ENCODE measurements at places on chromosomes 11 and 22.
A peak's percentile ranks its signal among the peaks of the same experiment; 100 is the strongest.

DNA sequence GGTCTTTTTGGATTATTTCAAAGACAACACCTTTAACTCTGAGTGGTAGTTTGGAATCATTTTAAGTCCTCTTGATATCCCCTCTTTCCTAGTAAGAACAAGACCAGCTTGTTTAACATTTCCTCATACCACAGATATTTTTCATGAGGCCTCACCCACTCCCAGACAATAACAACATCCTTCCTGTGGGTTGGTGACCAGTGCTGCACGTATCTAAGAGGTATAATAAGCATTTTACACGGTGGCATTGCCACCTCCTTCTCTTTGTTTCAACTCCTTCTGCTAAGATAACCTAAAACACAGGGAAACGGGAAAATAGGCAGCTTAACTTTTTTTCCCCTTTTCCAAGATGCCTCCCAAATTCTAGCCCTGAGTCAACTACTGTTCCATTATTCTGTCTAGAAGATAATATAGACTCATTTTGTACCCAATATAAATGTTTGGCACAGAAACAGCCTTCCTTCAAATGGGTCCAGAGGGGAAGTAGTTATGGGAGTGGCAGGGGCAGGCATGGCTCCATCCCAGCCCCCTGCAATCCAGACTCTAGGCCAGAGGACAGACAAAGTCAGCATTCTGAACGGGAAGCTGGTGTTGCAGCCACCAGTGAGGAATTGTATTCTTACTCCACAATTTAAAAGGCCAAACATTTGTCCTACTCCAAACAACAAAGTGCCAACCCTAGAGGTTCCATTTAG, 28.5 kb downstream of the MAML2 start:
- no peak for DNase-seq

GRCh38 chr11:117519170-117519569, 191.5 kb downstream of the CEP164 start:
- no peak for DNase-seq

GRCh38 chr11:29534836-29535235, 482.0 kb downstream of the KCNA4 start:
- DNase-seq = no peak

- peak; percentile 42 for DNase-seq
Observed at GRCh38 chr11:110367571-110367970, 62.2 kb upstream of the FDX1 start.

- DNase-seq = peak; percentile 84
Observed at GRCh38 chr11:69670158-69670845, 4.9 kb downstream of the LTO1 start.

- DNase-seq = no peak
Observed at GRCh38 chr11:112650527-112650926, 310.7 kb upstream of the NCAM1 start.

- DNase-seq = no peak
Observed at GRCh38 chr22:30695351-30695851, 727 bp downstream of the OSBP2 start.

DNA sequence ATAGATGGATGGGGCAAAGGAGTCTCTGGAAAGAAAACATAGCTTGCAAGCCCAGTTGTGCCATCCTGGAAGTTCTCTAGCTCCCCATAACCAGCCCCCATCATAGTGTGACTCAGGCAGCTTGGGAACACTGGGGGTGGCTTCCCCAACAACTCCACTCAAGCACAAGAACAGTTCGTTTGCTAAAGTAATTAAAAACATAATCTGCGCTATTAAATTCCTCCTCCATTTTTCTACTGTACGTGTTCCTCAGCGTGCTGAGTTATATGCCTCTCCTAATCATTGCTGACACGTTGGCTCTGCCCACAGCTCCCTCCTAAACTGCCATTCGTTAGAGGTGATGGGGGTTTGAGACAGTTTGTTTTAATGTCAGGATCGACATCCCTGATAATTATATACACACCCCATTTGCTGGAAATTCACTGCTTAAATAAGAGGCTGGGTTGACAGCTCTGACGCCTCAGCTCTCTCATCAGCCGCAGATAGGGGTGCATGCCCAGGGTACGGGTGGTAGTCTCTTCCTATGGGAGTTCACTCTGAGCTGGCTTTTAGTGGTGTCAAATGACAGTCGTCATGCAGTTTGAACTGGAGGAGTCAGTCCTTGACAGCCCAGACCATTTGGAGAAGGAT, 59.5 kb upstream of the SEZ6L start:
- no peak for DNase-seq

GRCh38 chr11:56843816-56844215, 95.3 kb upstream of the OR9G4 start:
- DNase-seq = no peak

- no peak for DNase-seq
Observed at GRCh38 chr11:77435972-77436371, 37.9 kb downstream of the PAK1 start.

DNA sequence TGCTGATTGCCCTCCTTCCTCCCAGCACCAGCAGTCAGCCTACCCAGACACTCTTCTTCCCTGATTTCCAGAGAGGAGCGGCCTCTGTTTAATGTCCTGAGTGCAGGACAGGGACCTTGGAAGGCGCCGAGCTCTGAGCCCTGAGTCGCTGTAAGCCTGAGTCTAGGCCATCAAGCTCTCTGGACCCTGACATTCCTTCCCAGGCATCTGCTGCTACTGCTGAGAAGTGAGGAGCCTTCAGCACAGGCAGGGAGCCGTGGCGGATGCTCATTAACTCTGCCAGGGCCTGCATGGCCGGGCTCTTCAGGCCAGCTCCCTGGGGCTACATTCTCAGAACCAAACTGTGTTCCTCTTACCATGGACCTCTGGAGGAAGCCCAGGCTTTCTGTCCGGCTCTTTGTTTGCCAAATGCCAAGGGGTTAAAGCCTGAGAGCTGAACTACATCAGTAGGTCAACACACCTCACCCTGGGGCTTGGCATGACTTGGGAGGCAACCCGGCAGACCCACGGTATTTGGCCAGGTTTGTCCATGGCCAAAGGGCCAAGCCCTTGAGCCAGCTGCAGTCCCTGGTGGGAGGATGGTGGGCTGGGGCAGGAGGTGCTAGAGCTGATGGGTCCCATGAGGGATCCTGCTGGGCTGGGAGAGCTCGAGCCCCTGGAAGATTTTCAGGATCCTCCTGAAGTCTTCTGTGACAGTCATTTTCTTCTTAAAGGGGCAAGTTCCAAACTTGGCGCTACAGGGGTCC, 721.4 kb downstream of the BRD1 start:
- DNase-seq = no peak

- DNase-seq = peak; percentile 22
Observed at GRCh38 chr11:23684701-23685100, 812.2 kb upstream of the LUZP2 start.

DNA sequence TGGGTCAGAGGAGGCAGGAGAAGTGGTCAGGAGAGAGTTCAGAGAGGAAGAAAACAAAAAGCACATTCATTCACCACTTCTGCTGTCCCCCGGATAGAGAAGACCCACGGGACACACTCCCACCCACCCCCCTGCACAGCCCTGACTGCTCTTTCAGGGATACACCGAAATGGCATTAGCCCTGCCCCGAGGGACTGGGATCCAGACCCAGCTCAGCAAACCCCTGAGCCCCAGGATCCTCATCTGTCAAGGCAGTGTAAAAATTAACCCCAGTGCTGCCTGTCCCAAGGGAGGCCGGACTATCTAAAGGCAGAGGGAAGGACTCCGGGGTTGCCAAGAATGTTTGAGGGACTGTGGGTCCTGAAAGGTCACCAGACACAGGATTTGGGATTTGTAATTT, 31.2 kb downstream of the TPBGL start:
- no peak for DNase-seq

DNA sequence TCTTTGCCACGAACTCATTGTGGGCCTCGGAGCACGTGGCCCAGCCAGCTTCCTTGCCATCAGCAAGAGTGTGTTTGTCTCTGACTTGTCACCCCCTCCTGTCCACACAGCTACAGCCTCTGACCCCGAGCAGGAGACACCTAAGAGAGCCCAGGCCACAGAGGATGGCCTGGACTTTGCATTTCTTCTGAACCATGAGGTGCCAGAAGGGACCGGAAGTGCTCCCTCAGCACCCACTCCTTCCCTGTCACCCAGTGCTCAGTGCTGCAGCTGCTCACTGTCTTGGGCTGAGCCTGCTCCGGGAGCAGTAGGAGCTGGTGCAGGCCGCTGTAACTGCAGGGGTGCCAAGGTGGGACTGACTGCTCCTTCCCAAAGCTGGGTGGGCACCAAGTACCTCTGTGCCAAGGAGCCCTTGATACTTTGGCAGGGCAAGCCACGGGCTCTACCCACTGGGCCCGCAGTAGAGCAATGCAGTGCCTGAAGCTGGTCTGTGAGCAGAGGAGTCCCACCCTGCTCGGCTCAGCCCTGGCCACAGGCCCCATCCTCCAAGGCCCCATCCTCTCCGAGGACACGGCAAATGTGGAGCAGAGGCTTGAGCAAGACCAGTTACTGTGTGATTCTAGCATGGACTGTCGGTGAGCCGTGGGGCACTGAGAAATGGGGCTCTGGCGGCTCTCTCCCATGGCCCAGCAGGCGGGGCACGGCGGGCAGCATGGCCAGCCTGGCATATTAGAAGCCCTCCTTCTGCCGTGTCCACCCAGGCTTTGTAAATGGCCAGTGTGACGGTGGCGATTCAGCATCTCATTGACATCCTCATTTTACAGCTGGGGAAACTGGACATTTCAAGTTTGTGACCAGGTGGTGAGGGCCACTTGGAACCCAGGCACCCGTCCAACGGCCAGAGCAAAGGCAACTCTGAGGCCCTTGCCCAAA, 6.3 kb downstream of the GRK2 start:
- peak; percentile 36 for DNase-seq

DNA sequence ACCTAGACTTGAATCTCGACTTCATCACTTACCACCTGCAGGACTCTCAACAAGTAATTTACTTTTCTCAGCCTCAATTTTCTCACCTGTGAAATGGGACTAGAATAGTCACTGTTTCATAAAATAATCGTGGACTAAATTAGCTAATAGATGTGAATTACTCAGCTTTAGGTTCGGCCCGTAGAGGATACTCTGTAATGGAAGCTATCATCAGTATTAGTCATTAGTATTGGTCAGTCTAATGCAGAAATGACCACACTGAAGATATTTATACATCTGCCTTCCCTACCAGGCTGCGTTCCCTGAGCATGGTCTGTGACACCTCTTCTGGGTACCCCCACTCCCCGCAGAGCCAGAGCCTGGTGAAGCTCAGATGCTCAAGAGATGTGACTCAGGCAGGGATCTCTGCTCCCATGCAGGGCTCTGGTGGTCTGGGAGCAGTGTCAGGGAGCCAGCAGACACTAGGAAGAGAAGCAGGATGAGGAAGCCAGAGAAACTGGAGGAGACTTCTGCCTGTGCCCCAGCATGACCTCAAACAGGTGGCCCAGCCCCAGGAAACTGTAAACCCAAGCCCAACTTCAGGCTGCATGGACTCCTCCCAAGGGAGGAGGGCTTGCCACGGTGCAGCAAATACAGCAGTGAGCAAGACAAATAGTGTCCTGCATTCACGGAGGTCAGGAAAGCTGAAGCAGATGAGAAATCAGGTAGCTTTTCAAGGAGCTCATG, 88.0 kb upstream of the E2F8 start:
- DNase-seq = no peak

- no peak for DNase-seq
Observed at GRCh38 chr11:15565880-15566279, 451.2 kb downstream of the INSC start.

DNA sequence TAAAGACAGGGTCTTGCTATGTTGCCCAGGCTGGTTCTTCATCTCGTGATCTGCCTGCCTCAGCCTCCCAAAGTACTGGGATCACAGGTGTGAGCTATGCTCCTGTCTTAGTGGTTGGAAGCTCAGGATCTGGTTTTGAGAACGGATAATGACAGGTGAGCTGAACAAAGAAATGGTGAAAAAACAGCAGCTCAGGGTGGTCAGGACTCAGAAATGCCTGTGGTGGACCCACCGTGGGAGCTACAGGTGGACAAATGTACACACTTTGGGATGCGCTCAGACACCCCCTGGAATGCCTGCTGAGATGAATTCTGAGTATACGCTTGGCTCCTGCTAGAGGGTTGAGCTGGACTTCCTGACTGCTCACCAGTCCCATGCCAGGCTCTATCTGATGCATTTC, 9.5 kb downstream of the RFPL1 start:
- DNase-seq = no peak

GRCh38 chr11:112769584-112769983, 191.6 kb upstream of the NCAM1 start:
- DNase-seq = no peak

DNA sequence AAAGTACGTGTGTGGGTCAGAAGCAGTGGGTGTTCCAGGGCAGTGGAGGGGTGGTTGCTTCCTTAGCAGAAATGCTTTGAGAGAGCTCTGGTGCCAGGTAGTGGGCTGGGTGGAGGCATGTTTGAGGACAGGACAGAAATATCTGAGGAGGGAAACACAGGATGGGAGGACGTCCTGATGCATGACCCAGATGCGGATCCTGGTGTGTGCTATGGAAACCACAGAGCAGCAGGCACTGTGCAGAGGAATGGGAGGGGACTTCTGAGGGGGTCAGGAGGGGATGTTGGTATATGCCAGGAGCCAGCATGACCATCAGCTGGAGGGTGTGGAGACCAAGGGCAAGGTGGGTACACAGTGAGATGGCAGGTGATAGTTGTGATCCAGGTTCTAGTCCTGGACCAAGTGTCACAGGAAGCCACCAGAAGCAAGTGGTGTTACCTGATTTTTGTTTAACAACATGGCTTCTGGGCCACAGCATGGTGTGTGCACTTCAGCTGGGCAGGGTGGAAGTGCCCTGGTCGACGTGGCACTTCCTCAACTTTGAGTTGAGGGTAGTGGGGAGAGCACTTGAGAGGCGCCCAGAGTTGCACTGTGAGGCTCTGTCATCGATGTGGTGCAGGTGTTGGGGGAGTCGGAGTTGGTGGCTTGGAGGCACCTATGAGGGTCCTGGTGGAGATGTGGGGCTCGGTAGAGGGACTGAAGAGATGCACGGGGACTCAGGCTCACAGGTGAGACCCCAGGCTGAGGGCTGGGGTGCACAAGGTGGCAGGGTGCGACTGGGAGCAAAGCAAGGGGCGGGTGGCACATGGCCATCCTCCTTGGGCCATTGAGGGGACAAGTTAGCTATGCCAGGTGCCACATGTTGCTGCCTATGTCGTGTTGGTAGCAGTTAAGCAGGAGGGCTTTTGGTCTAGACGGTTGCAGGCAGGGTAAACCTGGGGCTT, 7.5 kb downstream of the DGCR8 start:
- DNase-seq = no peak

DNA sequence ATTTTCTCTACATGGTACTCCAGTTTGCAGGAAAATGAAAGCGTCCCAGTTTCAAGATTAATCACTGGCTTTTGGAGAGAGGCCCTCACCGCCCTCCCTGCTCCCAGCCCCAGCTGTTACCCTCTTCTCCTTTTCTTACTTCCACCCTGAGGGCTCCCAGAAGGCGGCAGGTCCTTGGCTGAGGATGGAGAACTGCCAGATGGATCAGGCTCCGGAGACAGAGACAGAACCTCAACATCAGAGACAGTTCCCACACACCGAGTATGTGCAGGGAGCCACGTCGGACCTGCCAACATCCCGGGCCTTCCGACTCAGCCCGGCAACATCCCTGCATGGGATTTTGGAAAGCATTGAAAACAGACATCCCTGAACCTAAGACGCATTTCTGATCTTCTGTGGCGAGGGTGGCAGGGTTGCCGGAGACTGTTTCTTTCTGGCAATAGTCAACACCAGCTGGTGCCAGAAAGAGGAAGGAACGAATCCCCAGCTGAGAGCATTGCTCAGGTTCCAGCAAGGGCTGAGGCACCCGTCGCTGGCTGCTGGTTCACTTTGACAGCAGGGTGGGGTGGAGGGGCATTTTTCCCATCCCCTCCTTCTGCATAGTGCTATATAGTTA, 467.1 kb downstream of the MIAT start:
- DNase-seq = peak; percentile 54
